ENCODE measurements at places on chromosomes 6 and 20.

GRCh38 chr6:6798448-6798860, 209.9 kb downstream of the LY86 start:
- DNase-seq: no peak

GRCh38 chr6:137811121-137811915, 55.7 kb upstream of the TNFAIP3 start:
- DNase-seq: peak; percentile 46

- no peak for DNase-seq
Measured at GRCh38 chr6:34414999-34415858, 10.6 kb downstream of the RPS10 start.

DNA sequence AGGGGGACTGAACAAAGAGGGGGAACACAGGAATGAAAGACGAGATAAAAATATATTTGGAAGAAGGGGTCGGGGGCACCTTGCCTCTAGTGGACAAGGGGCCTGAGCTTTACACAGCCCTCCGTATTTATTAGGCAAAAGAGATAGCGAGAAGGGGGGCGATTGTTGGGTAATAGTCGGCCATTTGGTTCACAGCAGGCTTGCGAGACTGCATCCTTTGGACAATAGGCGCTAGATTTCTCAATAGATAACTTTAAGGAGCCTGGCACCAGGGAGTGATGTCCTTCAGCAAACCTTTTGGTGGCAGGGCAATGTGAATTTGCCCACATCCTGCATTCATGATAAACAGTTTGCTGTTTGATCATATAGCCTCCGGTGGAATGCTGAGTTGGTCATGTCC, 3.0 kb upstream of the NANP start:
- DNase-seq: no peak

GRCh38 chr6:132760256-132760655, 2.6 kb upstream of the VNN2 start:
- no peak for DNase-seq

DNA sequence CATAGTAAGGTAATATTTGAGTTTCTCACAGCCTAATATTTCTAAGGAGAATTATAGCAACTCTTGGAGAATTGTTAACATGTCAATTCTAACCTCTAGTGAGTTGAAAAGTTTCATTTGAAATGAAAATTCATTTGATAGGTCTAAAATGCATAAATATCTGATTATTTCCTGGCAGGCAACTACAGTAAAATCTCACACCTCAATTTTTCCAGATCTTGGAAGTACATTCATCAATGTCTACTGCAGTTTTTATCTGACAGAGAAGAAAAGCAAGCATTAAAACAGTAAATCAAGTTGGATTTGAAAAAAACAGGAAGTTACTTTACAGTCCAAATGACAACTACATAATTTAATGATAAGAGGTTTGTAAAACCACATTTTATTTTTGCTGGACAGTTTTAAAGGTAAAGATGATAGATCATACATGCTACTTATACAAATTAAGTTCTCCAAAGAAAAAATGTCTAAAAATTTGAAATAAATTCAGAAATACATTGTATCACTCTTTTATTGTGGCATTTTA, 631.3 kb downstream of the EYS start:
- DNase-seq: no peak

DNA sequence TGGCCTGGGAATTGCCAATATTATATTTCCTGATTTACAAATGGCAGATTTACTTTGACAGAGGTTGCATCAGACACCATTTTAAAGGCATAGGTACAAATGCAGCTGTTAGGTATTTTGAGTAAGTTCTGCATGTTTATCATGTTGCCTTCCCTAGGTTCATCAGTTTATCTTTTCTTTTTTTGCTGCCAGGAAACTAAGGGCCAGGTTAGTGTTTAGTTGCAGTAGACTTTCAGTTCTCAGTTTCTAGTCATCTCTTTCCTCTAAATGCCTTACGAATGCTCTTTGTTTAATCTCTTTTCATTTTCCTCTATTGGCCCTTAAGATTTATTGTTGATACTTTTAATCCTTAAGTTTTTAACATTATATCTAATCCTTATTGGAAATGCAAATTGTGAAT, 129.9 kb downstream of the SMAP1 start:
- DNase-seq: no peak

- DNase-seq: no peak
Measured at GRCh38 chr20:40682104-40682981, 6.7 kb downstream of the MAFB start.

DNA sequence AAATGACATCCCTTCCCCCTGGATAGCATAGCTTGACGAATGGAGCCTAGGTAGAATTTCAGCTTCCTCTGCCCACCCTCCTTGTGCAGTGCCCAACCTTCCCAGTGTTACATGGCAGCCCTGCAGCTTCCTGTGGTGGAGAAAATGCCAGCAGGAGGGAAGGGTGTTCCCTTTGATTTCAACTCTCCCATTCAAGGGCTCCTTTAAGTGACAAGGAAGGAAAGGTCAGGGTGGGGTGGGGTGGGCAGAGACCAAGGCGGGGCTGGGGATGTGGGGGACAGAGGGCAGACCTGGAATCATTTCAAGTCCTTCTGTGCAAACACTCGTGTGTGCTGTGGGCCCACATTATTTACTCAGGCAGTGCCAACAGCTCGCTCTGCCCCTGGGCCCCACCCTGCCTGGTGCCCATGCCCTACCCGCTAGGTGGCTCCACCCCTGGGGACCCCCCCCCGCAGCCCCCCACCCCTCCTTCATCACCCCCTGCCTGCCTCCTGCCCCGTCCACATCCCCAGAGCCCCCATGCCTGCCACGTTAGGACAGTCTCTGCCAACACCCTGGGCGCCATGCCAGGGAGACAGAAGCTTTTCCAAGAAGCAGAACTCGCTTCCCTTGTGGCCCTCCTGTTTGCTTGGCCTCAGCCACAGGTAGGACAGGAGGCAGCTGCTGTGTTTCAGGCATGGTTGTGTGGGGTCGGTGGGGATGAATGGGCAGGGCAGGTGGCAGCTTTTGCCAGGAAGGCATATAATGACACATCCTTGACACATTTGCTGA, 9.4 kb downstream of the SPDEF start:
- DNase-seq: no peak

- no peak for DNase-seq
Measured at GRCh38 chr6:119129968-119130484, 51.6 kb upstream of the FAM184A start.

- DNase-seq: no peak
Measured at GRCh38 chr6:11779329-11780096, 910 bp upstream of the ADTRP start.

GRCh38 chr6:73579851-73580246, 59.0 kb upstream of the EEF1A1 start:
- DNase-seq: no peak

- no peak for DNase-seq
Measured at GRCh38 chr20:44684047-44684967, 30.9 kb upstream of the CCN5 start.

DNA sequence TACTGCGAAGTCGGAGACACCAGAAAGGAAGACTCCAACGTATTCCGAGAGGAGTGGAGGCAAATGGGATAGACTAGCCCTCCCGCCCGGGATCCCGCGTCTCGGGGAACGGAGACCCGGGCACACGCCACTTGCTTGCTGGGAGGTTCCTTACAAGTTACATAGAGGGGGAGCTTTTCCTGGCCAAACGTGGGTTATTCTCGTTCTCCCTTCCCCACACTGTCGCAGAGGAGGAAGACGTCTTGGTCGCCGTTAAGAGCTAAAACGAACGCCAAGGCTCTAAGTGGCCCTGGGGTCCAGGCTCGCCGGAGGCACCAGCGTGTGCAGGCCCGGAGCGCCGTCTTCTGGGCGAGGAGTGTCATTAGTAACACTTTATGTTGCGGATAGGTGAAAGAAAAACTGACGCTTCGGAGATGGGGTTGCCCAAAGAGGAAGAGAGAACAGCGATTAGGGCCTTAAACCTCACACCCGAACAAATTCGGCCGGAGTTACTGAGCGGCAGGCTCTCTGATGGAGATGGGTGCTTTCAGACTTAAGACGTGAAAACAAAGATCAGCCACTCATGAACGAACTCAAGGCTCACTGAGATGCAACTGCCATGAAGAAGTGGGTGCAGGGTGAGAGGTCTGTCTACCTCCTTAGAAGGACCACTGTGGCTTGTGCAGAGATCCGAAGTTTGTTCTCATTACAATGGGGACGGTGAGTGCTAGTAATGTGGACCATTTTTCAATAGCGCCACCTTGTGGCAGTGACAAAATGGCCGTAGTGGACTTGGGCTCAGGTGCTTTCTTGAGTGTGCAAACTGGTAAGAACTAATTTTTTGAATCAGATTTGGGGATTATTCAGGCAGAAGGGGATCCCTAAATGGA, 11.7 kb upstream of the ZNF311 start:
- DNase-seq: peak; percentile 71

DNA sequence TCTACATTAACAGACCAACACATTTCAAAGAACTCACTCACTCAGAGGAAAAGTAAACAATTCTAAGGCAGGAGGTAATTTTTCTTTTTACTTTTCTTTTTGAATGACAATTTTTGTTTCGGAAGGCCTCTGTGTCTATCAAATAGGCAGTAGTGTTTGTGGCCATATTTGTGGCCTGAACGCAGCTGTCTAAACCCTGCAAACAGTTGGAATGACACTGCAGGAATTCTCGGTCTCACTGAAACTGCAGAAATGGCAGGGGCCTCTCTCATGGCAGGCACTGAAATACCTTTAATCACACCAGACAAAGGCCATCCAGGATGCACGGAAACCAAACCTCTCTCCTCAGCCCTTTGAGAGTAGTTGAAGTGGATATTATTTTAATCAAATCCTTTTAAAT, 30.4 kb downstream of the FYN start:
- no peak for DNase-seq

DNA sequence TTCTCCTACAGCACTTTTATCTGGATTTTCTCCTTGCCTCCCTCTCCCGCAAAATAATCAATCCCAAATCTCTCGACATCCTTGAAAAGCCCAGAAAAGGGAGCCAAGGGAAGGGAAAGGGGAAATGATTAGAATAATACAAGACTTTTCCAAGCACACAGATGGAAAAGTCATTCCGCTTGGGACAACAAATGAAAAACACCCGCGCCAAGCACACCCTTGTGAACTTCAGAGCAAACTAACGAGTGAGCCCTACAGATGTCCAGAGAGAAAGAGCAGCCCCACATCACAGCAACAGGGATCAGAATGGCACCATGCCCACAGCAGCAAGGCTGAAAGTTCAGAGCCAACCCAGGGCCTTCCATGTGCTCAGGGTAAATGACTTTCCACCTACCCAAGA, 49.6 kb downstream of the NINL start:
- DNase-seq: no peak

- DNase-seq: no peak
Measured at GRCh38 chr20:7366189-7366588, 574.1 kb downstream of the HAO1 start.

DNA sequence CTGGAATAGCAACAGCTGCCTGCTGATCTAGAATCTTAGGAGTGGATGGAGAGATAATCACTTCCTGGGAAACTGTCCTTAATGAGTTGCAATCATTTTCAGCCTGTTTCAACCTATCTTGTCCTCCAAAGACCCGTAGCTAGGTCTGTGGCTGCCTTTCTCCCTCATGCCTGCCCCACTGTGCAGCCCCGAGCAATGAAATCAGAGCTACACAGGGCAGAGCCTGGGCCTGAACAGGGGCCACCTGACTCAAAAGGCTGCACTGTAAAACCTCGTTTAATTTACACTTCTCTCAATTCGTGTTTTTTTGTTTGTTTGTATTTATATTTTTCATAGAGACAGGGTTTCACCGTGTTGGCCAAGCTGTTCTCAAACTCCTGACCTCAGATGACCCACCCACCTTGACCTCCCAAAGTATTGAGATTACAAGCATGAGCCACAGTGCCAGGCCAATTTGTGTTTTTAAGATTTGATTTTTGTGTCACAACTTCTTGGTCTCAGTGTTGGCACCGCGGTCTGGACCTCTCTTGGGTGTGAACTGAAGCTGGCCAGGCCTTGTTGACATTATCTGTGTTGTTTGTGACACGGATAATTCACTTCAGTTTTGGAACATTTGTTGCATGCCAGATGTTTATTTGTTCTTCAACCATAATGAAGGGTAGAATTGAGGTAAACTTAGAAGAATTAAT, 21.5 kb downstream of the GGTLC1 start:
- no peak for DNase-seq

DNA sequence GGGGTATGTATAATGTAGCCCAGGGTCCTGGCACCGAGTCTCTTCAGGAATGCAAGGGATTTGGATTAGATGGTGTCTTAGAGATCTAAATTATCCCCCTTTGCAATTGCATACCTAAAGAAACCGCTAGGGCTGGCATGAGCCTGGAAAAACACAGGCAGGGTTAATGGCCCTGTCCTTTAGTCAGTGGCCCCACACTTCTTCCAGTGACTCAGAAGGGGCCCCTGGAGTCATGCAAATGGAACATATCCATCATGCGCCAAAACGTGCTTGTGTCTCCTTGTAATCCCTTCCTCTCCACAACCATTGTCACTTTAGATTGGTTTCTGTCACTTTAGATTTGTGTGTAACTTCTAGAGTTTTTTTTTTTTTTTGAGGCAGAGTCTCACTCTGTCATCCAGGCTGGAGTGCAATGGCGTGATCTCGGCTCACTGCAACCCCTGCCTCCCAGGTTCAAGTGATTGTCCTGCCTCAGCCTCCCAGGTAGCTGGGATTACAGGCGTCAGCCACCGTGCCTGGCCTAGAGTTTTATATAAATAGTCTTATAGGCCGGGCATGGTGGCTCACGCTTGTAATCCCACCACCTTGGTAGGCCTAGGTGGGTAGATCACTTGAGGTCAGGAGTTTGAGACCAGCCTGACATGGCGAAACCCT, 8.7 kb upstream of the MYBL2 start:
- no peak for DNase-seq

DNA sequence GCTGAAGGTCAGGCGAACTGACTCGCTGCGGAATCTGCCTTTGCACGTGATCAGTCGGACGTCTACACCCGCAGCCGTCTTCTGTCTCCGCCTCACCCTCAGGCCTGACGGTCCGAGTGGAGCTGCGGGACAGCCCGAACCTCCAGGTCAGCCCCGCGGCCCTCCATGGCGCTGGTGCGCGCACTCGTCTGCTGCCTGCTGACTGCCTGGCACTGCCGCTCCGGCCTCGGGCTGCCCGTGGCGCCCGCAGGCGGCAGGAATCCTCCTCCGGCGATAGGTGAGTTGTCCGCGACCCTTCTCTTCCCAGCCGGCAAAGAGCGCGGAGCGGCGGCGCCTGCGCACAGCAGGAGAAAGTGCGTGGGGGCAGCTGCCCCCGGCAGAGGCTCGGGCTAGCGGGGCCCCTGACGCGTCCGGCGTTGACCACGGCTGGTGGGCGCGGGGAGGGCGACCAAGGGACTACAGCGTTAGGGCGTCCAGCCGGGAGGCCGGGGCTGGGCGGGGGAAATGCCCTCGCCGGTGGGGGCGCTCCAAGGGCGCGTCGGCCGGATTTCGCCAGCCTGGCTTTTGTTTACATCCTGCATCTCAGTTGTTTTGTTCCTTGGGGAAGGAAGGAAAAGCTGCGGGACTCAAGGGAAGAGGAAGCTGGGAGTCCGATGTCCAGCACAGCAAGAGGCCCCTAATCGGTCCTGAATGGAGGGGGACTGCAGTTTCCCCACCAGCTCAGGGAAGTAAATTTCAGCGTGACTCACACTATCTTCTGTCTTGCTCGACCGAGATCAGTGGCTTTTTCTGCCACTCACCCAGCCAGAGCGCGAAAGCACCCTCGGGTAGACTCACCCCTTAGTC, at the start of gene SMPDL3A:
TSS of gene SMPDL3A (plus strand) at position 77 of the 846 bp plus-strand sequence. CDS start at position 166, 89 bp downstream.
- no peak for DNase-seq

GRCh38 chr6:80454197-80454596, 347.7 kb downstream of the BCKDHB start:
- DNase-seq: no peak

Measured in central memory CD8-positive, alpha-beta T cell (primary cell).